ENCODE measurements at places on chromosomes 3 and 15. TPM values are rescaled to one million over a fixed set of nuclear protein-coding genes. Genes with fewer than 3 reads are reported as not detected.

- no peaks in the 10 kb centered on the region for H3K4me1 ChIP-seq
- DNase-seq, result no peak
- no peaks in the 10 kb centered on the region for H3K36me3 ChIP-seq
- no peaks in the 10 kb centered on the region for H3K27me3 ChIP-seq
Observed at GRCh38 chr3:167507954-167508353, 34.1 kb upstream of the SERPINI2 start.

DNA sequence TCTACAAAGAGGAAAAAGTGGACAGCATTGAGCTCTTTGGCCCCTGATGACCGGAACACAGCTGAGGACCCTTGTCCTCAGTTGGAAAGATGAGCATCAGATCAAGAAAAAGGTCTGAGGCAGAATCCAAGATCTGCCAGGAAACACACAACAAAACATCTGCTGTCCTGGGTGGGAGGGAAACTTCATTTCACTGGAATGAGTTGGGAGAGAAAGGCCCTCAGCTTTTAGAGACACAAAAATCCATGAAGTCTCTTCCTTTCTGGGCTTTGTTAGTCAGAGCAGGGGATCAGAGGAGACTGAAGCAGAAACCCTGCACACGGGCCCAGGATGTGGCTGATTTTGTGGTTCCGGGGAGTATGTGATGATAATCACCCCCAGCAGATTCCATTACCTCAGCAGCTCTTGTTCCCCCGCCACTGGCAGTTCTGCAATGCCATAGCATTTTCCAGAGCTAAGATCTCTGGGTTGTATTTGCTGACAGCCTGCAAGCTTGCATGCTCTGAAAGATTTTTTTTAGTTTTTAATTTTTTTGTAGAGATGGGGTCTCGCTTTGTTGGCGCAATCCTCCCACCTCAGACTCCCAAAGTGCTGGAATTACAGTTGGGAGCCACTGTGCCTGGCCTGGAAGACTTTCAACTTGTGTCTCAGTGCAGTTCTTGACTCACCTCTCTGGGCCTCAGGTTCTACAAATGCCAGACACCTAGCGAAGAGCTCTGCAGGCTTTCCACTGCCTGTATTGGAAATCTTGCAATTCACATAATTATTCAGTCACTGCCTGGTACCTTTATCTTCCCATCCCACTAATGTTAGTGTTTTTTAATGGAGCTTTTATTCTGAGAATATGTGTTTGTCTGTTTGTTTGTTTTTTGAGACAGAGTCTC, 5.8 kb upstream of the TATDN2 start:
- H3K36me3 ChIP-seq, result no peaks in the 10 kb centered on the region
- H3K4me1 ChIP-seq, result no peaks in the 10 kb centered on the region
- DNase-seq, result no peak
- no peaks in the 10 kb centered on the region for H3K27me3 ChIP-seq
- no peak overlapping the region for H3K27ac ChIP-seq

GRCh38 chr3:126130981-126131745, 47.2 kb upstream of the SLC41A3 start:
- no peaks in the 10 kb centered on the region for H3K4me1 ChIP-seq
- H3K27ac ChIP-seq, result no peak overlapping the region
- H3K4me3 ChIP-seq, result no peak overlapping the region
- DNase-seq, result peak; percentile 9
- no peaks in the 10 kb centered on the region for H3K36me3 ChIP-seq

GRCh38 chr3:42101048-42101447, 9.9 kb downstream of the TRAK1 start:
- no peaks in the 10 kb centered on the region for H3K27me3 ChIP-seq
- H3K4me3 ChIP-seq, result no peak overlapping the region
- no peak overlapping the region for H3K27ac ChIP-seq
- H3K36me3 ChIP-seq, result no peaks in the 10 kb centered on the region

GRCh38 chr15:51108933-51109550, 14.3 kb upstream of the TNFAIP8L3 start:
- H3K4me1 ChIP-seq, result peaks cover 6% of the 10 kb centered on the region
- H3K27ac ChIP-seq, result no peak overlapping the region
- H3K36me3 ChIP-seq, result no peaks in the 10 kb centered on the region
- H3K4me3 ChIP-seq, result no peak overlapping the region
- peak; percentile 22 for DNase-seq

FBXW12 gene
- total RNA-seq, result 0.81 TPM

DNA sequence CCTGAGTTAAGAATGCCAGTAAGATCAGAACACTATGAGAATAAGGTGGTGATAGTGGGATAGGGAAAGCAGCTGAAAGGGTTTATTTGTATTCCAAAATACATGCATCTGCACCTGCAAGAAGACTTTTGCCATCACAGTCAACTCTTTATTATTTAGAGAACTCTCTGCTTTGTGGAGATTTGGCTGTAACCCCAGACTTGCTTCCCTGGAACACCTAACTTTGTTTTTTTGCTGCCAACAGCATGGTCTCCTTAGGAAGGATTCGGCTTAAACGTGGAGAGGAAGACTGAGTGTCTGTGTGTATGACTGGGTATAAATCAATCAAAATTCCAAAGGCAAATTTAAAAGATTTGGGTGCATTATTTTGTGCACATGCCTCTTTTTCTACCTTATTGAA, 21.6 kb upstream of the SLITRK3 start:
- no peaks in the 10 kb centered on the region for H3K36me3 ChIP-seq
- no peak overlapping the region for H3K27ac ChIP-seq
- no peaks in the 10 kb centered on the region for H3K4me1 ChIP-seq
- no peaks in the 10 kb centered on the region for H3K27me3 ChIP-seq
- no peak for DNase-seq
- no peak overlapping the region for H3K4me3 ChIP-seq

SLC12A1 gene
- total RNA-seq, result 0.55 TPM

FOXB1 gene
- total RNA-seq, result 0.56 TPM

TP63 gene
- 6.0 TPM for total RNA-seq

GRCh38 chr3:63295806-63296205, 17.7 kb downstream of the SYNPR start:
- DNase-seq, result no peak
- H3K27ac ChIP-seq, result no peak overlapping the region
- no peaks in the 10 kb centered on the region for H3K27me3 ChIP-seq
- H3K4me1 ChIP-seq, result no peaks in the 10 kb centered on the region
- H3K4me3 ChIP-seq, result no peak overlapping the region

- no peaks in the 10 kb centered on the region for H3K36me3 ChIP-seq
- H3K4me3 ChIP-seq, result no peak overlapping the region
- peak; percentile 61 for DNase-seq
- H3K27ac ChIP-seq, result no peak overlapping the region
Observed at GRCh38 chr3:71657831-71658530, 67.2 kb downstream of the EIF4E3 start.

CLDN16 gene
- 0.19 TPM for total RNA-seq

SLC30A4 gene
- total RNA-seq, result 32.6 TPM

- no peak for DNase-seq
- H3K4me1 ChIP-seq, result no peaks in the 10 kb centered on the region
- no peak overlapping the region for H3K4me3 ChIP-seq
- H3K27me3 ChIP-seq, result no peaks in the 10 kb centered on the region
- no peak overlapping the region for H3K27ac ChIP-seq
Observed at GRCh38 chr3:14235912-14236295, 57.3 kb downstream of the LSM3 start.

ST3GAL6 gene
- 3.7 TPM for total RNA-seq

- no peaks in the 10 kb centered on the region for H3K36me3 ChIP-seq
- H3K4me1 ChIP-seq, result no peaks in the 10 kb centered on the region
- no peak overlapping the region for H3K4me3 ChIP-seq
- no peaks in the 10 kb centered on the region for H3K27me3 ChIP-seq
- no peak for DNase-seq
- no peak overlapping the region for H3K27ac ChIP-seq
Observed at GRCh38 chr15:39789736-39790135, 7.1 kb upstream of the FSIP1 start.

- H3K4me1 ChIP-seq, result peaks cover 18% of the 10 kb centered on the region
- no peaks in the 10 kb centered on the region for H3K36me3 ChIP-seq
- no peaks in the 10 kb centered on the region for H3K27me3 ChIP-seq
- DNase-seq, result no peak
Observed at GRCh38 chr3:113055201-113055600, 64.4 kb downstream of the GTPBP8 start.

- no peaks in the 10 kb centered on the region for H3K36me3 ChIP-seq
- H3K4me1 ChIP-seq, result peaks cover 9% of the 10 kb centered on the region
- no peak overlapping the region for H3K27ac ChIP-seq
- no peaks in the 10 kb centered on the region for H3K27me3 ChIP-seq
Observed at GRCh38 chr3:183274609-183275008, 21.6 kb downstream of the B3GNT5 start.

DNA sequence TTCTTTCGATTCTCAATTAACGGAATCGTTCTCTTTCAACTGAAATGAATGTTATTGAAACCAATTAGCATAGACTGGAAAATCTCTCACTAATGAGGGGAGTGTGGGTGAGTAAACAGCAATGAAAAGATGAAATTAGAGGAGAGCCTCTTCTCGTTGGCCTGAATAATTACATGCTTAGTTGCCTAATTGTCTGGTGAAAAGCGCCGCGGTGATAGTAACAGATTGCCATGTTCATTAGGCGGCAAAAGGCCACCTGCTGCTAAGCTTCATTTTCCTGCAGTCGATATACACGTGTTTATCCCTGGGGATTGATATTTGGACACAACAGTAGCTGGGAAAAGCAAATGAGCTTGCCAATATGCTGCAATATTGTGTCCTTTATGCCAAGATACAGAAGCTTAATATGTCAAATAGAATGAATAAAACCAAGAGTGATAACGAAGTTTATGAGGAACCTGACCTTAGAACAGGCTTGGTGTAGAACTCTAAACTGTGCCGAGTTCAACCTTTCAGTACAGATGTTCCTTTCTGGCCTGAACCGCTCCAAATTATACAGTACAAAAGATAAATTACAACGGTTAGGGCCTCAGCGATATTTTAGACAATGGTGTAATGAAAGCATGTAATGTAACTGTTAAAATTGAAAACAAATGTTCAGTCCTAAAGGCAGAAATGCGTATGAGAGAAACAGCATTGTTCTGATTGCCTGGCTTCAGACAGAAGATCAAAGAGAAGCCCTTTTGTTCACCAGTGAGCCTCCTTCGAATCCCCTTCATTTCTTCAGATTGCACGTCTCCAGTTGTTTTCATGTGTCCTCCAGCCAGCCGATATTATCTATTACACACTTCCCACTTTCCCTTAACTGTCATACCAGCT, 185.2 kb downstream of the SHOX2 start:
- DNase-seq, result no peak
- no peak overlapping the region for H3K27ac ChIP-seq
- no peaks in the 10 kb centered on the region for H3K27me3 ChIP-seq
- H3K4me1 ChIP-seq, result no peaks in the 10 kb centered on the region
- H3K4me3 ChIP-seq, result no peak overlapping the region

GRCh38 chr3:22908989-22909507, 294.1 kb upstream of the UBE2E2 start:
- H3K4me3 ChIP-seq, result no peak overlapping the region
- no peaks in the 10 kb centered on the region for H3K27me3 ChIP-seq
- H3K27ac ChIP-seq, result no peak overlapping the region
- no peak for DNase-seq

- no peak overlapping the region for H3K27ac ChIP-seq
- no peak overlapping the region for H3K4me3 ChIP-seq
- DNase-seq, result no peak
- no peaks in the 10 kb centered on the region for H3K27me3 ChIP-seq
Observed at GRCh38 chr3:89947337-89947954, 840.0 kb downstream of the EPHA3 start.

CCDC66 gene
- 69.0 TPM for total RNA-seq

FBXO40 gene
- total RNA-seq, result 0.31 TPM

FETUB gene
- total RNA-seq, result not detected

MYZAP gene
- total RNA-seq, result 6.8 TPM

GRCh38 chr3:38579141-38579540, 70.3 kb downstream of the SCN5A start:
- no peaks in the 10 kb centered on the region for H3K36me3 ChIP-seq
- no peaks in the 10 kb centered on the region for H3K27me3 ChIP-seq
- H3K27ac ChIP-seq, result no peak overlapping the region
- no peak overlapping the region for H3K4me3 ChIP-seq

CCDC51 gene
- 16.0 TPM for total RNA-seq

OR4F15 gene
- not detected for total RNA-seq

MITF gene
- total RNA-seq, result 5.5 TPM

DNA sequence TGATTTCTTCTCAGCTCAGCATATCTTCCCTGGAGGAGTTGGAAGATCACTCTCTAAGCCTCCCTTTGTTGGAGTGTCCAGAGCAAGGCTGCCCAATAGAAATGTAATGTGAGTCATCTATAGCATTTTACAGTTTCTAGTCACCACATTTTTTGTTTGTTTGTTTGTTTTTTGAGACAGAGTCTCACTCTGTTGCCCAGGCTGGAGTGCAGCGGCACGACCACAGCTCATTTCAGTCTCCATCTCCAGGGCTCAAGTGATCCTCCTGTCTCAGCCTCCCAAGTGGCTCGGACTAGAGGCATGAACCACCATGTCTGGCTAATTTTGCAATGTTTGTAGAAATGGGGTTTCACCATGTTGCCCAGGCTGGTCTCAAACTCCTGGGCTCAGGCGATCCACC, 21.3 kb downstream of the KLHL6 start:
- peaks cover 2% of the 10 kb centered on the region for H3K4me1 ChIP-seq
- DNase-seq, result no peak
- H3K36me3 ChIP-seq, result no peaks in the 10 kb centered on the region
- H3K4me3 ChIP-seq, result no peak overlapping the region

NANOGP8 gene
- 6.0 TPM for total RNA-seq

DNA sequence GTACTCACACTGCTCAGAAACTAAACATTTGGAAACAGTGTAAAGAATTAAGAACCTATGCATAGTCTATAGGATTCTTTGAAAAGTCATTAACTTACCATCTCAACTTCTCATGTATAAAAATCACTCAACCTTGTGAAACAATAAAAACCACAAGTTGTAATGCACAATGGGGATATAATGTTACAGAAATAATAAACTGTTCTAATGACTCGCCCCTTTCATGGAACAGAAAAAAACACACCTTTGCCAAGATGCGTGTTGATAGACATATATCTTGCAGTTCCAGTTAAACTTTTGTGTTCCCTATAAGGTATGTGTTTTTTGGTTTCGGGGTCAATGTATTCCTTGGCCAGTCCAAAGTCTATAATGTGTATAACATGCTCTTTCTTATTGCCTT, 50.8 kb upstream of the PPIB start:
- H3K27ac ChIP-seq, result no peak overlapping the region
- no peak for DNase-seq
- peaks cover 10% of the 10 kb centered on the region for H3K4me1 ChIP-seq
- no peak overlapping the region for H3K4me3 ChIP-seq
- no peaks in the 10 kb centered on the region for H3K27me3 ChIP-seq

GRCh38 chr3:40923143-40923542, 276.2 kb upstream of the CTNNB1 start:
- no peaks in the 10 kb centered on the region for H3K27me3 ChIP-seq
- no peak overlapping the region for H3K27ac ChIP-seq
- H3K4me3 ChIP-seq, result no peak overlapping the region
- no peaks in the 10 kb centered on the region for H3K36me3 ChIP-seq
- no peak for DNase-seq
- H3K4me1 ChIP-seq, result no peaks in the 10 kb centered on the region

DNA sequence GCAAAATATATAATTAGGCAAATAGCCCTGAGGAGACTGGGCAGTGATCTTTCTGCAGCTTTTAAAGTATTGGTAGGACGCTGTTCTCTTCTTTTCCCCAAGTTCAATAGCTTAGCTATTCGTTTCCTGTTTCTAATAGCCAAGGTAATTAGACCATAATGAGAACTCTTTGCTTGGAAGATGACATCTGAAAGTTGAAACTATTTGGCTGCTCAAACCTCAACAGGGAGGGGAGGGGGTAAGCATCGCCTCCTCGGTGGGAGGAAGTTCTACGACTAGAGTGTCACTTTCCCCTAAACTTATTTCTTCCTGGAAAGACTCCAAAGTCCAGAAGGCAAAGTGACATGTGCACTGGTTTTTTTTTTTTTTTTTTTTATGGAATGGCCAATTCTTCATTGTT, 22.8 kb upstream of the ALDH1A3 start:
- H3K27ac ChIP-seq, result no peak overlapping the region
- no peaks in the 10 kb centered on the region for H3K27me3 ChIP-seq
- H3K4me3 ChIP-seq, result no peak overlapping the region
- no peaks in the 10 kb centered on the region for H3K36me3 ChIP-seq
- H3K4me1 ChIP-seq, result peaks cover 8% of the 10 kb centered on the region
- DNase-seq, result no peak
